ENCODE measurements at places on chromosomes 1 and 21. TPM values are rescaled to one million over a fixed set of nuclear protein-coding genes. Genes with fewer than 3 reads are reported as not detected.

Gene KRTAP6-2
- total RNA-seq = not detected

Gene CAMK2N1
- 12.3 TPM for total RNA-seq

Gene PADI1
- total RNA-seq = not detected

Gene NLRP3
- 3.0 TPM for total RNA-seq

Gene GPA33
- not detected for total RNA-seq

Gene RHD
- total RNA-seq = not detected

Measured in posterior vena cava (tissue), 2 donors.